Effector memory CD4-positive, alpha-beta T cell (primary cell): ENCODE measurements at places on chromosomes 7 and 10.

GRCh38 chr7:131164025-131164925 is 163.4 kb upstream of the MKLN1 start:
- no peak for DNase-seq

- no peak for DNase-seq
Observed at GRCh38 chr7:29196191-29196590, 1.6 kb downstream of the CHN2 start.

DNA sequence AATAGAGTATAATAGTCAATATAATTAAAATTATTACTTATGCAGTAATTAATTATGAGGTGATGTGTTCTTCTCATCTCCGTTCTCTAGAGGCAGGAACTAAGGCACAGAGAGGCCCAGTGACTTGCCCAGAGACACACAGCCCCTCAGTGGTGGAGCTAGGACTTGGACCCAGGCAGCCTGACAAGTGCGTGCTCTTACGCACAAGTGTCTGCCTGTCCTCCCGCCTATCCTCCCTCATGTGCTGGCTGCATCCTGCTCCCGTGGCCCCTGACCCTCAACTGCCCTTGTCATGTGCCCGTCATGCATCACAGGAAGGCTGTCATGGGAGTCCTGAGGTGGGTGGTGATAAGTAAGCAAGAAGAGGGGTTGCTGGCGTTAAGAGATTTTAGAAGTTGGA is 14.3 kb downstream of the IL2RA start:
- DNase-seq, result no peak

GRCh38 chr10:96096958-96097357 is 33.1 kb upstream of the ZNF518A start:
- no peak for DNase-seq

DNA sequence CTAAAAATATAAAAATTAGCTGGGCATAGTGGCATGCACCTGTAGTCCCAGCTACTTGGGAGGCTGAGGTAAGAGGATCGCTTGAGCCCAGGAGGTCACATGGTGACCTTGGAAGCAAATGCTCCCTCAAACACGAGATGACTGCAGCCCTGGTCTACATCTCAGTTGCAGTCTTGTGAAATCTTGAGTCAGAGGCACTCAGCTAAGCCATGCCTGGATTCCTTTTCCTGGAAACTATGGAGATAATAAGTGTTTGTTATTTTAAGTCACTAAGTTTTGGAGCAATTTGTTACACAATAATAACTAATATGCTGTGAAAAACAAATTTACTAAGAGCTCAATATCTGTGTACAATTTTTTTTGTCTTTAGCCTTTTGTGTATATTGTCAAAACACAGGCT is 284.3 kb upstream of the KAT6B start:
- DNase-seq, result no peak

GRCh38 chr7:17184805-17185689 is 113.4 kb upstream of the AHR start:
- DNase-seq, result no peak

- no peak for DNase-seq
Observed at GRCh38 chr10:113680190-113681111, 739 bp downstream of the CASP7 start.

DNA sequence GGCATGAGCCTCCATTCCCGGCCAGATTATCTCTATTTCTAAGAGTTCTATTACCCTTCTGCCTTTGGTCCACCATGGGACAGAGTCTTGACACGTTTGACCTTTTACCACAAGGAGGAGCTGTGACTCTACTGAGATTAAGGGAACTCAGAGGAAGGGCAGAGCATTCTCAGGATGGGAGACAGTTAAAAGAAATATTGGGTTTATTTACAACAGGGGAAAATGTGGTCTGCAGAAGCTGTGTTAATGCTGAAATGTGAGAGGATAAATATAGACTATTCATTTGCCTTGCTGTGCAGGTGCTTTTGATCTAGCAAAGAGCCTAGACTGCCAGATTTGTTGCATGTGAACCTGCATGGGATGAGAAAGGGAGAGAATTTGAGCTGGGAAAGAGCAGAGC is 45.8 kb upstream of the PRSS58 start:
- DNase-seq, result no peak
